ENCODE measurements at places on chromosomes 11 and 22.

DNA sequence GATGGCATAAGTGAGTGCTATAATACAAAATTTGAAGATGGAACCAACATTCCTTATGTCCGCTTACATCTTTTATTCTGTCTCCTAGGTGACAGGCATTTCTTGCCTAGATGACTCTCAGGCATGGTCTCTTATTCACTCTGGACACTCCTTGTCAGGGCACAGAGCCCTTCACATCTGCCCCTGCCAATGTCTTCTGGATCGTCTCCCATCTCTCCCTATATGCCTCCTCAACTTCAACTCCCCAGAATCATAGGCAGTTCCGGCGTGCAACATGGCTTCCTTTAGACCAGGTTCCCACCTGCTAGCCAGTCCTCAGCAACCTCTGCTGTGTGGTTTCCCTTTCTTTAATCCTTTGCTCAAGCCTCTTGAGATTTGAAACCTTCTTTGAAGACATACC is 300.9 kb downstream of the TENM4 start:
- no peak for DNase-seq

DNA sequence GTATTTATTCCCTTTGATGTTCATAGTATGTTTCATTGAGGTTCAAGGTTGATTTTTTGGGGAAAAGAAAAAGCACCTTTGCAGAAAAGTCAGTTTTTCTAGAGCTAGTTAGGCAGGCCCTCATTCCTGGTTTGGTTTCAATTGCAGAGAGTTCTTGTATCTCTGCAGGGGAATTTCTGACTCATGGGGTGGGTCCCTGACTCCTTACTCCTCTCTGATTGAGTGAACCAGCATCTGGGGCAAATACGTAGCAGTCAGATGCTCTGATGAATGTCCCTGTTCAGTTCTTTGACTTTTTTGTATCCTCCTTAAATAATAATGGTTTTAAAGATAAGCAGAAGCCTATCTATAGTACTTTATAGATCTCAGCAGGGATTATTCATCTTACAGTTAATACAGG is 7.7 kb upstream of the NCR3LG1 start:
- DNase-seq, result no peak

DNA sequence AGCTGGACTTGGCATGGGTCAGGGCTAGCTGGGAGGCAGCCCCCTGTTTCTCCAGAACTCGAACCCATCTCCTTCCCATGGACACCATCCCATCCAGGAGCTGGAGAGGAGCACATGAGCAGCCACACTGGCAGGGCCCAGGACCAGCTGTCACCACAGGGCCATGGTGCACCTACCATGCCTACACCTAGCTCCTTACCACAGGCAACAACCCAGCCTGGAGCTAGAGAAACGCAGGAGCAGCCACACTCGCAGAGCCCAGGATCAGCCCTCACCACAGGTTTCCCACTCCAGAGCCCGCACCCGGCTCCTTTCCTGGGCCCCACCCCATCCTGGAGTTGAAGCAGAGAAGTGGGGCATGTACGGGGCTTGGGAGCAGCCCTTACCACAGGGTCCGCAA is 50.2 kb downstream of the GAB4 start:
- DNase-seq, result no peak

DNA sequence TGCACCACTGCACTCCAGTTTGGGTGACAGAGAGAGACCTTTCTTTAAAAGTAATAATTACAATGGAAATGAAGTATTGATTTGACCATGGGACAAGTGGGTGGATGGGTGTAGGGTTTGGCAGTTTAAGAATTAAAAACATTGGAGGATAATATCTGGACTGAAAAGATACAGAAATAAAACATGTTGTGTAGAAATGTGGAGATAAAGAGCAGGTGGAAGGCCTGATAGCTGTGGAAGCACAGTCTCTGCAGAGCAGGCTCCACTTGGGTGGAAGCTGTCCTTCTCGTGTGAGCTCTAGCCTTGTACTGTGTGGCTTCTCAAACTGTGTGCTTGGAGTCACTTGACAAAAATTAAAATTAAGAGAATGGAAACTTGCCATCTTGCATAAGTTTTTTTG is 25.6 kb downstream of the APLP2 start:
- no peak for DNase-seq

DNA sequence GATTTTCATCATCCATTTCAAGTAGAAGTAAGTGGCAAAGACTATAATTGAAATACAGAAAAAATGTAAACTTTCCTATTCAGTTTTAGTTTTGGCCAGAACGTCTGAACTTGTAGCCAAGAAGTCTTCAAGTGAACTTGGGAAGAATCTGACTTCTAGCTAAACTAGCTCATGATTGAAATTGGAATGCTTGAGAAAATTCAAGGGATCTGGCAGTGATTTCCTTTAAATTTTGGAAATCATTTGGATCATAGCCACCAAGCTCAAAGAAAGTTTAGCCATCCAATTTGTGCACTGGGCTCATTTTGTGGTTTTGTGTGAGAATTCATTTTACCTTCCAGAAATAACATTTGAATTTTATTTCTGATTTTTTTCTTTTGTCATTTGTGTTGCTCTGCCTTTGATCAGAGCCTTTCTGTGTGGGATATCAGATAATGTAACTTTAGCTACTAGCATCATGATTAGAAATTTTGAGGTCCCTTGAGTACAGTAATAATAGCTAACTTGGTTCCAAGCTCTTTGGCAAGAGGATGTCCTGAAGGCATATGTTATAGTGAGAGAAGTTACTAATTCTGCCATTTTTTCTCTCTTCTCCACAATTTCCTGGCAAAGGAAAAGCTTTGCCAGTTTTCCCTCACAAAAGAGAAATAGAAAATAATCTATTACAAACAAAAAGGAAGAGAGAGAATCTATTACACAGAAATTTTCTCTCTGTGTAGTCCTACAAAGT is 2123.7 kb upstream of the RAG2 start:
- DNase-seq, result no peak

DNA sequence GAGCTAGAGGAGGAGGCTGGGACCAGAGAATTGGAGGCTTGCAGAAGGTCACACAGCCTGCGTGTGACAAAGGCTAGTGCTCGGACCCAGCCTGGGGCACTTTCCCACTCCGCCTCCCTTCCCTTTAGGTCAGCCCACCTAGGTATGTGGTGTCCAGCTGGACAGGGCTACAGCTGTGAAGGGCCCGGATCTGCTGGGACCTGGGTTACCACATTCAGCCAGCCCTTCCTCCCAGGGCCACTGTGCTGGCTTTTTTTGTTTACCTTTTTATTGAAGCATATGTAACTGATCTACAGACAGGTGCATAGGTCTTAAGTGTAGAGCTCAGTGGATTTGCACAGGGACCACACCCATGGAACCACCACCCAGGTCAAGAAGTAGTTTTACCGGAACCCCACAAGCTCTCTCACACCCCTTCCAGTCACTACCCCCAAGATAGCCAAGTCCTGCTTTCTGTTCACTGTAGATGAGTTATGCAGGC is 8.7 kb downstream of the CAPN5 start:
- DNase-seq, result no peak

DNA sequence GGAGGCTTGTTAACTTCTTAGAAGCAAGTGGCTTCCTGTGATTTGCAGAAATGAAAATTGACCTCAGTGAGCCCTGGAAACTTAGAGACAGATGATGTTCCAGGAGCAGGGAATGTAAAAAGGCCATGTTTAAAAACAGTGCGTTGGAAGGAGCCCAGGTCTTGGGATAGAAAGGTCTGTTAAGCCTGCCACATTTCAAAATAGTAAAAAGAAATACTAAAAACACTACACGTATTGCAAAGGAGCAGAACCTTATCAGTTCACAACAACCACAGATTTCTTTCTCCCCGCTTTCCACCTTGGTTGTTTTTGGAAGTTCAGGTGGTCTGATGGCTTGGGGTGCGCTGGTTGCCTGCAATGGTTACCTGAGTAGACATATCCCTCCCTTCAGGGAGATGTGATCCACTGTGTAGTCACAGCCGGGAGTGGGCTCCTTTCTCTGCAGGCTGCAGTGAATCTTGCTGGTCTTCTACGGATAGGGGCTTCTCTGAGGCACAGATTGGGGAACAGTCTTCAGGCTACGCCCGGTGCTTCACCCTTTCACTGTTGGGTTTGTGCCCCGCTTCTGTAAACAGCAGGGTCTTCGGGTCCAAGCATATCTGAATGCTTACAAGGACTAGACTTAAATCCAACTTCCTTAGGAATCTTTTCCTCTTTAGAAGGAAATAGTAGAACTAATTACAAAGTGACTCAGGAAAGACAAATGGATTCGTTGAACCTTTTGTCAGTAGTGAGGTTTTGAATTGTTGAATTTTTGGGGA is 1.9 kb downstream of the TEAD1 start:
- DNase-seq, result no peak

DNA sequence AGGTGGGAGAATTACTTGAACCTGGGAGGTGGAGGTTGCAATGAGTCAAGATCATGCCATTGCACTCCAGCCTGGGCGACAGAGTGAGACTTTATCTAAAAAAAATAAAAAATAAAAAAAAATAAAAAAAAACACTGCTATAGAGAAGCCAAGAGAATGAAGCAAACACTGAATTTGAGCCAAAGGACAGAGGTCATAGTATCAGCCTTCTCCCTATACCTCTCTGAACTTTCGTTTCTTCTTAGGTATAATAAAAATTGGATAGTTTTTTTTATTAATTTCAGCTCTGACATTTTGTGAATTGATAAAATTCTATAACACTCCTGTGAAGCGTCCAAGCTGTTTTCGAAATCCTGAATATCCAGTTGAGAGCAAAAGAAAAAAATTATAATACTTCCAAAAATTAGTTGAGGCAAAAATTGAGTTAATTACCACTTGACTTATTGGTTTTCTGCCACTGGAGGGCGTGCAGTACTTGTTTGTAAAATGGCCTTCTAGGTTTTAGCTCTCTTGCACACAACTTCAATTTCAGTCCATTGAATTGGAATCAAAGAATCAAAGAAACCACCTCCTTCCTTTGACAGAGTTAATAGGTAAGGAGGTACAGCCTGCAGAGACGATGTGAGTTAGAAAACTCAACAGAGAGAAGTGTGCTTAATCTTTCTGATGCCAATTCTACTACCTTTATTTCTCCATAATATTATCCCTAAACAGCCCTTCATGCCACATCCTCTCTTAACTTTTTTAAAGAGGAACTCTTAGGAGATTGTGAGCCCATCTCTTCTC is 143.2 kb downstream of the BBOX1 start:
- no peak for DNase-seq

- no peak for DNase-seq
Observed at GRCh38 chr11:61532134-61533038, 23.8 kb downstream of the LRRC10B start.

- no peak for DNase-seq
Observed at GRCh38 chr22:50546326-50547262, 895 bp downstream of the KLHDC7B start.

DNA sequence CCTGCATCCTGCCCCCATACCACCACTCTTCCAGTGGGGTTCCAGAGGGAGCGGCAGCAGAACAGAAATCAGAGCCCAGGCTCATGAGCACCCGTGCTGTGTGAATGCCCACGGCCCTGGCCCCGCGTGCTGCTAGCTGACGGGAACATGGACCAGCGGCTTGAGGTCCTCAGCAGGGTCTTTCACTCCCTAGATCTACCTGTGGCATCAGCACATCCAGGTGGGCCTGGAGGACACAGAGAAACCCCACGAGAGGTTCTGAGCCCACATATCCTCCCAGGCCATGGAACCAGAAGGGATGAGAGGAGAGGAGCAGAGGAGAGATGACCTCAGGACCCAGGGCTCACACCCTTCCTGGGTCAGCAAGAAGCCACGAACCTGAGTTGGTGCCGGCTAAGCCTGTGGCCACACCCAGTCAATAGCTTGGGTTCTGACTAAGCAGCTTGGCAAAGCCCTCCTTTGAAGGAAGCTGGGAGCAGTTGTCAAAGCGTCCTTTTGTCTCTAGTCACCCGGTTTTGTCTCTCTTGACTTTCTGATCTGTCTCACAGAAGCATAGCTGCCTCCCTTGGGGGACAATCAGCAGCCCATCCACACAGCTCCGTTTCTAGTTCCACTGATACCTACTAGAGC is 89.3 kb upstream of the LMO1 start:
- no peak for DNase-seq

GRCh38 chr11:44029507-44029845 is 18.3 kb upstream of the ACCSL start:
- no peak for DNase-seq

DNA sequence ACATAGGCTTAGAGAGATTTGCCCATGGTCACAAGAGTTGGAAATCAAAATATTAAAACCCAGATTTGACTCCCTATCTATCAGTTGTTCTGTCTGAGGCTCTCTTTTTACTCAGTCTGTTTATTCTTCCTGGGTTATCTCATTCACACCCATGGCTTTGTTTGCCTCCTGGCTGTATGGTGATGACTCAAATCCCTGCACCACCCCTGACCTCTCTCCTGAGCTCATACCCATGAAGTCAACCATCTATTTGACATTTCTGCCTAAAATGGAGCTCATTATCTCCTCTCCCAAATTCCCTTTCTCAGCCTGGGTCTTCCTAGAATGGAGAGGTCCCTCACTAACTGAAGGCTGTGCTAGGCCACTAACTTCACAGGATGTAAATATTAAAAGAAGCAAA is 27.8 kb upstream of the CCDC134 start:
- no peak for DNase-seq

DNA sequence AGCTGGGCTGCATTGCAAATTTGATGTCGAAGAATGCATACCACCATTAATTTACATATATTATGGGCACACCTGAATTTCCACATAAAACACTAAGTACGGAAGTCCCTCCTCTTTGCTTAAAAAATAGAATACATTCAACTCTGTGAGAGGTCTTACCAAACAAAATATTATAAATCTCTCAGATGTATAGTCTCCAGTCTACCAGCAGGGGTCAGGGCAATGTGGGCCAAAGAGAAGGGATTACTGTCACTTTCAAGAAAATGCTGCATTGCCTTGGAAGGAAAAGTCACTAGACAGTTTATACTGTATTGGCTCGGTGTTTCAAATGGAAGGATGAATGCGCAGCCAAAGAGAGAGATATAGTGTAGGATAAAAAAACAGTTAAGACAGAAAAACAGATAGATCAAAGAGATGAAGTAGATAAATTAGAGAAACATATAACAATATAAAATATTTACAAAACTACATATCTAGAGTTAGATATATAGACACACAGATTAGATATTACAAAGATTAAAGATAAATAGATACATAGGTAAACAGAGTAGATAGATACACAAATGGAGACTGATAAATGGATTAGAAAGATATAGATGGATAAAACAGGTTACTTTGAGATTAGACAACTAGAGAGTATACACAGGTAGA is 20.9 kb downstream of the SERGEF start:
- DNase-seq, result no peak

- no peak for DNase-seq
Observed at GRCh38 chr11:5476186-5476819, 12.2 kb upstream of the OR52D1 start.

DNA sequence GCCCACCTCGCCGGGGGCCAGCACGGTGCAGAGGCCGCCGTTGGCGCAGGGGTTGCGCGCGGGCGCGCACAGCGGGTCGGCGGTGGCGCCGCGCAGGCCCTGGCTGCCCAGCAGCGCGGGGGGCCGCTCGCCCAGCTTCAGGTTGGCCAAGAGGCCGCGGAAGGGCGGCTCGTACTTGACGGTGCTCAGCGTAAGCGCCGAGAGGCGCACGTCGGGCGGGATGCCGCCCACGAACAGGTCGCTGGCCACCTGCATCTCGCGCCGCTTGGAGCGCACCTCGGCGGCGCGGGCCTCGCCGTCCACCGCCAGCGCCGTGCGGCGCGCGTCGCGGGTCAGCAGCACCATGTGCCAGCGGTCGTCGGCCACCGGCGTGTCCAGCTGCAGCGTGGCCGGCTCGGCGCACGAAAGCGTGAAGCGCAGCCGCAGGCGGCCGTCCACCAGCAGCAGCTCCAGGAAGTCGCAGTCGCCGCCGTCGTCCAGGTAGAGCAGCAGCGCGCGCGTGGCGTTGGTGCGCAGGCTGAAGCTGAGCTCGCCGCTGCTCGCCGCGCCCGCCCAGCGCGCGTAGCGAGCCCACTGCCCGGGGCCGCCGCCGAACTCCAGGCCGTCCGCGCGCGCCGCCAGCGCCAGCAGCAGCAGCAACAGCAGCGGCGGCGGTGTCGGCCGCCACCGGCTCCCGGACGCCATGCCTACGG is 9.8 kb downstream of the NRXN2 start:
- no peak for DNase-seq
